Stimulated activated CD8-positive, alpha-beta memory T cell treated with anti-CD3 and anti-CD28 coated beads, Interleukin-2, amount 100 ng/mL, for 1 hour (primary cell): ENCODE measurements at places on chromosomes 2 and 18.

DNA sequence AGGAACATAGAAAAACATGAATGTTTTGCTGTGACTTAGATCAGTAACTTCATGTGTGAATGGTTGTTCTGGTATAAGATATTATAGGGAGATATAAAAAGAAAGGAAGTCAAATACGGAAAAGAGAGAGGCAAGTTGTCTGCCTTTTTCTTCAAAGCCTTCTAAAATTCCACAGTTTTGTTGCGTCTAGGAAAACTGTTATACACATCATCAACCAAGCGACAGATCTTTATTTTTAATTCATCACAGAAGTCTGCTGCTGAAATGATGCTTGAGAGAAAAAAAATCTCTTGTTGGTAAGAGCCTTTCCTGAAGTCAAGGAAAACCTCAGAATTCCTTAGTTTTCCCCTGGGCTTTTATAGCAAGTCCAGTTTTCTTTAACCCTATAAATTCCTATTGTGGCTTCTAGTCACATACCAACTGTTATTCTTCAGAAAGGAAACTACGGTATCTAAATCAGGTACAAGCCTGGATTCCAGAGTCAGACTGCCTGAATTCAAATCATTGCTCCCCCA lies 36.3 kb upstream of the TANC1 start:
- DNase-seq = no peak

- DNase-seq = no peak
These were observed 512.0 kb downstream of the METTL4 start for GRCh38 chr18:2059336-2059735.

- DNase-seq = no peak
These were observed 124.1 kb downstream of the MEMO1 start for GRCh38 chr2:31886700-31887099.

DNA sequence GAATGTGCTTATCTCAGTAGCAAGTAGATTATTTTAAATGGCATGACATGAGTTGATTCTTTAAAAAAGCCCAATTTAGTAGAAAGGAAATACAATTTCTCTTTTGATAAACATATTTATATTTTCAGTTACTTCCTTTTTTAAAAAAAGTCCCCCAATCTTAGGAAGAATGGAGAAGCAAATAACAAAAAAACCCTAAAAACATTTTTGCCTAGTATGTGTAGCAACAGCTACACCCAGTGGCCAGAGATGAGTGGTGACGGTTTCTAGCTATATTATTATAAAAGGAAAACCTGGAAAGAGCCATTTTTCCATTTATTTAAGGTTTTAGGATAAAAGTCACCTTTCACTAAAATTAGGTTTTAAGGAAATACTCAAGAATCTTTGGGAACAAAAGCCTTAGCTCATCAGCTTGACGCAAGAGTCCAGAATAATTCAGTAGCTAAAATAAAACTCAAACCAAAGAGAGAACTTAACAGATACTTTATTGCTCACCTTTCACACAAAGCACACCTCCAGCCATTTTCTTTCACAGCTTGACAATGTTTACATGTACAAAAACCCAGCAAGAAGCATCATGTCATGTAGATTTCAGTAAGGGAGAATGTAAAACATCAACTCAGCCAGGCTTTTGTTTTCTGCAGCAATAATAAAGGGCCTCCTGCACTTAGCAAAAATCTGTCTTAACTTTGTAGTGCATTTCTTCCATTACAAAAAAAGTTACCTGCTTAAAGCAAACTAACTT lies 15.7 kb downstream of the FAM98A start:
- DNase-seq = no peak

DNA sequence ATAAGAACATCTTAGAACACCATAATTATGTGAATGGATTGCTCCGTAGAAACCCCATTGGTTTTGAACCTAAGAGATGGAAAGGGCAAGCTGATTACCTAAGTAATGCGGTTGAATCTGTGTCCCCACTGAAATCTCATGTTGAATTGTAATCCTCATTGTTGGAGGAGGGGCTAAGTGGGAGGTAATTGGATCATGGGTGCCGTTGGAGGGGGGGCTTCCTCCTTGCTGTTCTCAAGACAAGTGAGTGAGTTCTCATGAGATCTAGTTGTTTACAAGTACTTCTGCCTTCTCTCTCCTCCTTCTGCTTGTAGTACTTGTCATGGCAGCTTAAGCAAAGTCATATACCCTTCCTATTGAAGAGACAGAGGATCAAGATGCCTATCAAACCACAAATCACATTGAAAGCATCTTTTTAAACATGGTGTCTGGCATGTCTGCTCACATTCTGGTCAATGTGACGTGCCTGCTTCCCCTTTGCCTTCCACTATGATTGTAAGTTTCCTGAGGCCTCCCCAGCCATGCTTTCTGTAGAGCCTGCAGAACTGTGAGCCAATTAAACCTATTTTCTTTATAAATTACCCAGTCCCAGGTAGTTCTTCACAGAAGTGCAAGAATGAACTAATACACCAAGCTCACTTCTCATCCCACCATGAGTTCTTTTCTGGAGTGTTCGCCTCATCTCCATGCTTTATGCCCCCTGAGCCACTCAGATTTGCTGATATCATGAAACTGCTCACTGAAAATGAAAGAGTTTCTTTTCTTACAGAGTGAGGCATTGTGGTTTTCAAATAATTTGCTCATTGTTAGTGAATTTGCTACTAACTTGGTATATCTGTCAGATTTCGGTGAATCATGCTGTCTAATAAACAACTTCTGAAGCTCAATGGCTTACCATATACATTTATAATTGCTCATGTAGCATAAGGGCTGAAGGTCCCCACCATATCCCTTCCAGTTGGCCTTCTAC lies 23.6 kb downstream of the KCNE4 start:
- DNase-seq = no peak
